ENCODE measurements at places on chromosomes 12 and 14. TPM values are rescaled to one million over a fixed set of nuclear protein-coding genes. Genes with fewer than 3 reads are reported as not detected.

- DNase-seq: no peak
Observed at GRCh38 chr12:122989225-122989839, 8.9 kb downstream of the ARL6IP4 start.

DNA sequence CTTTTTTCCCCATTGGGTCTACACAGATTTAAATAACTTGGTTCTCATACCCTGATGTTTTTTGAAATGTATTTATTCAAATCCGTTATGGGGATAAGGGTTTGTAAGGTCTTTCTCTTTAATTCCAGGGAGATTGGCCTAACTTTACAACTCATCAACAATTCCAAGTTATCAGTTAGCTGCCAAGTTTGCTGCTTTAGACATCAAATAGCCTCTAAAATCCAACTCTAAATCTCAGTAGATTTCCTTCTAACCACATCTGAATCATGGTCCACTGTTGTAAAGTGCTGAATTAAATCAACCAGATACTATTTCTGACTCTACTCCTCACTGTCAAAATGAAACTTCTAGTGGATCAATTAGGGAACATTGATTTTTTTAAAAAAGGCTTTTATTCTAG is 364.1 kb upstream of the E2F7 start:
- no peak for DNase-seq

GRCh38 chr14:58978343-58978742 is 210.1 kb upstream of the DAAM1 start:
- no peak for DNase-seq

DNA sequence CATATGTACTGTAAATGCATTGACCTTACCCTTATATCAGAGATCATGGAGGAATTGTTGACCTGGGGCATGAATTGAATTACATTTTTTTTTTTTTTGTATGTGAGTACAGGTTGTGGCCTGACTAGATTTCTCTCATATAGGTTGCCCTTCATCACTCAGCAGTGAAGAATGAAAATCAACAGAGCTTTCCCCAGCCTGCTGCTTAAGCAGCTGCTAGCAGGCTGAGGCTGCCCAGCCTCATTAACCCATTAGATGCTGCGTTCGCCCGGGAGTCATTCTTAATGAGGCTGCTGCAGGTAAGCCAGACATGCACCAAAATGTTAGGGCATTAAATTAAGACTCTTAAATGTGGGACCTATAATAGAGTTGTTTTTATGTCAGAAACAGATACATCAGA is 236.0 kb downstream of the ETNK1 start:
- DNase-seq: no peak

DNA sequence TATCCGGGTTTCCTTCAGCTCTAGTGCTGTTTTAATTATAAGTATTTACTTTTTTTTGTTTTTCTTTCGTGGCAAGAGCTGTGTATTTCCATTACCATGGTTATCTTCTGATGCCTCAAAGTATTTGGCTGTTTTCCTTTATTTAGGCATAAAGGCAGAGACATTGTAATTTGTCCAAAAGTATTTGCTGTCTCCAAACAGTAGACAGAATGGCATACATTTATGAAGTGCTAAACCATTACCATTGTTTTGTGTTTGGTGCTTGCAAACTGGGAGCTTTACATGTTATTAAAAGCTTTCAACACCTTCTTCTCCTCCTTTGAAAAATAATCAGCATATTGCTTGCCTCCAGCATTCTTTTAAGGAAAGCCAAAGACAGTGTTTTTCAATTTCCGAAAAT is 46.3 kb downstream of the FLRT2 start:
- no peak for DNase-seq

DNA sequence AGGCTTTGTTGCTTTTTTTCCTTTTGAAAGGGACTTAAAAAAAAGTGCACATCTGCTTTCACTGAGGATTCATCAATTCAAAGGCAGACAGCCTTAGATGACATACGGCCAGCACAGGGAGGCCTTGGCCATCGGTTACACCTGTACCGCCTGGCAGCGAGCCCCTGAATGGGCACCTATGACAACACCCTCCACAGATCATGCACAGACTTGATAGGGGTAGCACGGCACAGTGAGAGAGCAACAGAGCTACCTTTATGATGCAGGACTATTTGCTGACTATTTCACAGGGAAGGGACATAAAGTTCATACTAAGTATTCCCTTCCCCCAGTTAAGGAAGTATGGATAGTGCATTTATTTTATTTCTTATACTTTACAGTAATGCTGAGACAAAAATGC is 137.9 kb upstream of the ARID2 start:
- no peak for DNase-seq

LRIG3 gene
- total RNA-seq: 4.1 TPM

TSPAN11 gene
- total RNA-seq: 0.12 TPM

SMCO3 gene
- not detected for total RNA-seq

DNA sequence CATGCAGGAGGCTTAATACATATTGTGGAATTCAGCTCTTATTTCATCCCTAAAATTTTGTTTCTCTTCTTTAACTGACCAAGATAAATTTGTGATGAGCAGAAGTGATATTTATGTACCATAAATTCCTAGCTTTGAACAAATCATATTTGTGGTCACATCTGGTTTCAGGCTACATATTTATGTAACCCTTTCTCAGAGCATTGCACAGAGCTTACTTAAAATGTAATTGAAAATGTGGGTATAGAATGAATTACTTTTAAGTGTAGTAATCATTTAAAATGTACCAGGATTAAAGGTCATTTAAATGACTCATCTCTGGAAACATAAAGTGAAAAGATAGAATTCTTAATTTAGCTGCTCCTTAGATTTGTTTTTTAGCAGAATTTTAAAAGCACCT is 129.9 kb upstream of the FRMD6 start:
- no peak for DNase-seq

GRCh38 chr12:20628226-20628787 is 66.8 kb upstream of the SLCO1C1 start:
- DNase-seq: no peak

- DNase-seq: no peak
Observed at GRCh38 chr12:31322801-31323207, 3.1 kb downstream of the SINHCAF start.

DNA sequence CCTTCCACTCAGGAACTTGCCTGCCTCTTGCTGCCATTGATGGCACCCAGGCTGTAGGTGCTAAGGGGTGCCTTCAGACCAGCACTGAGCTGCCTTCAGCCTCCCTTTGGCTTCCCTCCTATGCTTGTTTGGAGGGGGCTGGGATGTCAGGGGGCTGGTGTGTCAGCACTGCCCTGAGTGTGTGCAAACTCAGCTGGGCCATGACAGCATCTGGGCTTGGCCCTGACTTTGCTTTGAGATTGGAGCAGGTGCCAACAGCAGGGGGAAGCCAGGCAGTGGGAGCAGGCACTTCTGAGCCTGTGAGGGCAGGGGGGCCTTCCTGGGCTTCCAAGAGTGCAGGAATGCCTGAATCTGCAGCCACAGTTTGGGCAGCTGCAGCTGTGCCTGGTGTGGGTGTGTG is 56.9 kb downstream of the ATP23 start:
- DNase-seq: no peak

- peak; percentile 25 for DNase-seq
Observed at GRCh38 chr12:6090803-6091202, 33.7 kb downstream of the VWF start.
